ENCODE measurements at places on chromosomes 5 and 9.

- DNase-seq, result no peak
Observed at GRCh38 chr9:69273161-69273560, 51.9 kb upstream of the ENTREP1 start.

DNA sequence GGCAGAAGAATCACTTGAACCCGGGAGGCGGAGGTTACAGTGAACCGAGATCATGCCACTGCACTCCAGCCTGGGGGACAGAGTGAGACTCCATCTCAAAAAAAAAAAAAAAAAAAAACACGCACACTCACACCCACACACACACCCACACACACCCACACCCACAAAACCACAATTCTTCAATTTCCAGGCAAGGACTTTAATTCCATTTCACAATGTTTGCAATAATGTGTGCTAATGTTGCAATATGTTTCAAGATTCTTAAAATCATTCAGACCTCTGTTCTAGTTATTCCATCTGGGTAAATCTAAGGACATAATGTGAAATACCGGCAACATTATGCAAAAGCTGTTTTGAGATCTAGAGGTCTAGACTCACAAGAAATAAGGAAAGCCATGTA, 28.3 kb downstream of the CCDC69 start:
- no peak for DNase-seq

- DNase-seq, result no peak
Observed at GRCh38 chr5:61050292-61050691, 105.3 kb downstream of the NDUFAF2 start.

- no peak for DNase-seq
Observed at GRCh38 chr5:15783734-15784133, 283.8 kb downstream of the FBXL7 start.

DNA sequence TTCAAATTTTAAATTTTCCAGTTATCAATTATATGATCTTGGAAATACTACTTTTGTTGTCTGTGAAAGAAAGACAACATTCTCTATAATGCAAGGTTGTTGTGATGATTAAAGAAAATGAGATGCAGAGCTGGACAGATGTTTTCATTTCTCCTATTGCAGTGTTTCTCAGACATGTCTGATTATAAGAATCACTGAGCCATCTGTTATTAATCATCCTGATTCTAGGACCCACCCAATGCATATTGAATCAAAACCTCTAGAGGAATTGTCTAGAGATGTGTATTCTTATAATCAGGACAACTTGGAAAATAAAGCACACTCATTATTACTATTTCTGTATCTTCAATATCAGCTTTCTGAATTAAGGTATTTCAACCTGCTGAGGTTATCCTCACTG, 121.1 kb upstream of the ASTN2 start:
- DNase-seq, result no peak

DNA sequence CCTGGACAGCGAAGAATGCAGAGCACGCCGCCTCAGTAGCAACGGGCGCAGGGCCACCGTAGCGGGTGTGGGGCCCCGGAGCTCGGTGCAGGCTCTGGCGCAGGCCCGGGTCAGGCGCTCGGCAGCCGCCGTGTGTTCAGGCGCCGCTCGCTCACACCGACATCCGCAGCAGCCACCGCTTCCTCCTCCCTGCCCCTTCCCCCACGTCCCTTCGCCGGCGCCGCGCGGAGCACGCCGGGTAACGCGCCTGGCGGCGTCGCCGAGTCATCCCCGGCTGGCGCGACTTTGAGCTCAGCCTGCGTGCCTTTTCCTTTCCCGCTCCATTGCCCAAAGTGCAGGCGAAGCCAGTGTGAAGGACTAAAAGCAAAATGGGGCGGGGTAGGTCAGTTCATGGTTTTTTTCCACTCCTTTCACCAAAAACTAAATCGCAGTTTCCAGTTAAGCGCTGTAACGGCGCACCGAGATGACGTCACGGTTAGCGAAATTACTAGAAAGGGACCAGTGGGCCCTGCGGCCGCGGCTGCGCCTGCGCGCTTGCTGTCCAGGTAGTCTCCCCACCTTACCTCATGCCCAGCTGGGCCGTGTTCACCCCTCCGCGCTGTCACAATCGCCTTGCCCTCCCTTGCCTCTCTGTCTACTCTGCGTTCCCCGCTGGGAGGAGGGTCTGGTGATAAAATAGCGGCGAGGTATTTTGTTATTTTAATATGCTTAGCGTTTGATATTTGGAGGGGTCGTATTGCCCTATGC, at the start of gene UBQLN1:
Gene UBQLN1 (minus strand): TSS at position 191 of the 747 bp plus-strand sequence. CDS start 279 bp downstream, outside the sequence.
- peak; percentile 78 for DNase-seq

GRCh38 chr5:138470322-138471051, 5.2 kb downstream of the EGR1 start:
- DNase-seq, result no peak

DNA sequence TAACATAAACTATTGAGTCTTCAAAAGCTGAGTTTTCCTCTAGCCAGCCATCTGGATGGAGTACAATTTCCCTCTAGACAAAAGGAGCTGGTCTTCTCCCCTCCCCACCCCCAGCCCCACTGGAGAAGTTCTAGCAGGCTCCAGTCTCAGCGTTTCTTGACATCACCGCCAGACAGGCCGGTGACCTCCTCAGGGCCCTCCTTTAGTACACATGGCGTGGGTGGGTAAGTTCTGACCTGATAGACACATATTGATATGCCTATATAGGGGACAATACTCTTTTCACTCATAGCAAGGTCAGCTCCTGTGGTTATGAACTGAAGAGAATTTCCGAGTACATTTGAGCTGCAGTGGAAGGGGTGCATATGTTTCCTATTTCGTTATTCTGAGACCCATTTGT, 27.2 kb downstream of the DNAI1 start:
- DNase-seq, result no peak

- DNase-seq, result peak; percentile 76
Observed at GRCh38 chr5:114361724-114362196, at the start of gene KCNN2. Gene KCNN2, plus strand, starts transcription at chr5:114362070. Its CDS starts 70 bp downstream, at chr5:114362140.

GRCh38 chr5:515273-515836, 8.9 kb downstream of the SLC9A3 start:
- no peak for DNase-seq

GRCh38 chr9:99040911-99041582, 63.9 kb upstream of the TGFBR1 start:
- peak; percentile 64 for DNase-seq

DNA sequence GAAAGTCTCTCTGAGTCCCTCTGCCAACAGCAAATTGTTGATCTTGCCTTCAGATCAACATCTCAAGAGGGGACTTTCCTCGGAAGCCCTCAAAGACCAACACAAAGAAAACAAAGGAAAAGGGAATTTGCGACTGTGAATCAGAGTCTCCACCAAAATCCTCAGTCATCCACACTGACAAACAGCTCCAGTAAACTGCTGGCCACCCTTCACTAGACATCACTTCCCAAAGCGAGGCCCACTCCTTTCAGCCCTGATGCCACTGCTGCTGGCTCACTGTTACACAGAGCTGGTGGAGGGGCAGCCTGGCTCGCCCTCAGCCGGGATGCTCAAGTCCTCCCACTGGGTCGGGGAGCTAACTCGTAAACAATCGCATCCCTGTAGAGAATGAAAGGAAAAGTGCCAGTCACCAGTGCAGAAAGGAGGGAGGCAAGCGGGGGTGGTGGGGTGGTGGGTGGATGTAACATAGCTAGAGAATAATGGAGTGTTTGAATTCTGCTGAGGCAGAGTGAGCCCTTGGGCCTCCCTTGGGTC, 1.3 kb downstream of the FGF1 start:
- DNase-seq, result no peak

DNA sequence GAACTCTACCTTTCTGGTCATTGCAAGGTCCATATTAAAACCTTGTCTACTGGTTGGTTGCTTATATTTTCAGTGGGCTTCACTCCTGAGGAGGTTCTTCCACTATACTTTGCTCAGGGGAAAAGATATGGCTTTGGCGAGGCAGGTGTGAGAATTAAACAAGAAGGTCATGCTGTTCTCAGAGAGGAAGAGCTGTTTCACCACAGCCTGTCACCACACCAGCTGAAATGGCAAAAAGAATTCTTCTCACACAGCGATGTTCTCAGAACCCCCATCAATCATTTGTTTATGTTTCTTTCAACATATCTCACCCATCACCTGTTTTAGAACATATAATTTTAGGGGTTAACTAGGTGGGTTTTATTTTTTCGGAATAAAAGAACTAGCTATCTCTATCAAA, 38.6 kb downstream of the CAPSL start:
- DNase-seq, result no peak

- DNase-seq, result no peak
Observed at GRCh38 chr5:160843240-160843639, 8.8 kb downstream of the ATP10B start.

DNA sequence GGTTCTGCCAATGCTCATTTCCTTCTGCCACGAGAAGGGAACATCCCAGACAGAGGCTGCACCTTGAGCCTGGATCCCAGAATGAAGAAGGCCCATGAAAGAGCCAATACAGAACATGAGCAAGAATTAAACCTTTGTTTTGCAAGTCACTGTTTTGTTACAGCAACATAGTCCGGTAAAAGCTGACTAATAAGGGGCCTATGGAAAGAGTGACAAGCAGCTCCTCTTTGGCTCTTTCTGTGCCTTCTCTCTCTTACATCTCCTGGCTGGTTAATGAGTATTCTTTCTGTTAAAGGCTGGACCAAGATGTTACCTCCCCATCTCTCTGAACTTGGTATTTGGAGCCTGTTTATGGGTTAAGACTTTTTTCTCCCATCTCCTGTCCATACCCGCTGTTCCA, 10.8 kb downstream of the GFRA3 start:
- DNase-seq, result no peak

GRCh38 chr5:56147659-56148230, 85.4 kb downstream of the ANKRD55 start:
- DNase-seq, result no peak

- no peak for DNase-seq
Observed at GRCh38 chr9:16675131-16675530, 195.3 kb downstream of the BNC2 start.

GRCh38 chr9:99249619-99250018, 27.5 kb downstream of the SEC61B start:
- no peak for DNase-seq

GRCh38 chr9:22117511-22118384, 108.6 kb upstream of the CDKN2B start:
- no peak for DNase-seq

DNA sequence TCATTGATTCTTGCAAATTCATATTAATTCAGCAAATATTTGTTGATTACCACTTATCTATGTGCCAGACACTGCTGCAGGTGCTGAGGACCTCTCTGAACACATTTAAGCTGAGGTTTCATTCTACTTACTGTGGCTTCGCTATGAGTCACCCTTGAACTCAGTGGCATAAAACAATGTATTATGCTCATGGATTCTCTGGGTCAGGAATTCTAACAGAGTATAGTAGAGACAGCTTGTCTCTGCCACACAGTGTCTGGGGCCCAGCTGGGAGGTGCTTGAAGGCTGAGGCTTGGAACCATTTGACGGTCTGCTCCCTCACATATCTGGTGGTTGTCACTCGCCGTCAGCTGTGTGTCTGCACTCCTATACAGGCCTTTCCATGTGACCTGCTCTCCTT, 124.3 kb upstream of the NR3C1 start:
- DNase-seq, result no peak

GRCh38 chr5:41065691-41066335, 5.3 kb downstream of the MROH2B start:
- DNase-seq, result no peak

DNA sequence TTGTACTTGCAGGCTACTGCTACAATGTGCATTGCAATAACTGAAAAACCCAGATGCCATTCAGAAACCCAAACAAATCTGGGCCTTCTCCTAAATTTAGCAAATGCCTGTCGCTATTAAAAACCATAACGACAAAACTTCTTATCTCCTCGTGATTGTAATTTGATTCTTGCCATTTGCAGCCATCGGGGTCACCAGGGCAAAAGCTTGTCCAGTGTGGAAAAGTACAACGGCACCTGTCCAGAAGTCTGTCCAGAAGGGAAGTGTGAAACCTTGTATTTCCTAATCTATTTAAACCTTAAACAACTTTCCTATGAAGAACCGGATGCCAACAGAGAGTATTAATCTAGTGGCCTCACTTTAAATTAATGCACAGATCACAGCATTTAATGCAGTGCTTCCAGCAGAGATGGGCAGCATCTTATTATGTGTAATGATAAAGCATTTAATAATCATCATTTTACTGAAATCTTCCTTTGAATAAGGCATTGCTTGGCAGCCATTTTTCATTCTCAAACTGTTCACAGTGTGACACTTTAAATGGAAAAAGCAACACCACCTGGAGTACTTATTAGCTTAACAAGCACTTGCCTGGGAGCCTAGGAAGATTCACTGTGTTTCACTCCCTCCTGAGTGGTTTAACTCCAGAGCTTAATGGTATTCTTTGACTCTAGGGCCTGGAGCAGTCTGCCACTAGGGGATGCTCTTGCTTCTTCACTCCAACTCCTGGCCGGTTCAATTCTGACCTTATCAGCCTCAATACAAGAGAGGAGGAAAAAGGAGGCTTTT, 4.9 kb upstream of the C7 start:
- peak; percentile 36 for DNase-seq

DNA sequence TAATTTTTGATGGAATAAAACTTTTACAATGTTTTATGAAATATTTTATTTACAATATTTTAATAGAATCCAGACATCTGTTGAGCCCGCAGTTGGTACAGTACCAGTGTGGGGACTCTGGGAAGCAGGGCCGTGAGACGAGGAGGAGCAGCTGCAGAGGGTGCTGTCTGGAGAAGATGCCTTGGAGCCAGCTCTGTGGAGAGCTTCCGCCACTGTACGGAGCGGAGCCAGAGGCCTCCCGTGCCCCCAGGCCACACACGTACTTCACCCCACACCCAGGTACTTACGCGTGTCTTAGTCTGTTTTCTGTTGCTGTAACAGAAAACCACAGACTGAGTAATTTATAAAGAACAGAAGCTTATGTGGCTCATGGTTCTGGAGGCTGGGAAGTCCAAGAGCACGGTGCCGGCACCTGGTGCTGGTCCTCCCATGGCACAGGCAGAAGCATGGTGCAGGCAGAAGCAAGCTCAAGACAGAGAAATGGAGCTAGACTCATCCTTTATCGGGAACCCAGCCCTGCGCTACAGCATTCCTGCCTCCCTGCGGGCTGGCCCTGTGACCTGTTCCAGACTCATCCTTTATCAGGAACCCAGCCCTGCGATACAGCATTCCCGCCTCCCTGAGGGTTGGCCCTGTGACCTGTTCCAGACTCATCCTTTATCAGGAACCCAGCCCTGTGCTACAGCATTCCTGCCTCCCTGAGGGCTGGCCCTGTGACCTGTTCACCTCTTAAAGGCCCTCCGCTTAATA, 23.3 kb downstream of the CEP72 start:
- no peak for DNase-seq

DNA sequence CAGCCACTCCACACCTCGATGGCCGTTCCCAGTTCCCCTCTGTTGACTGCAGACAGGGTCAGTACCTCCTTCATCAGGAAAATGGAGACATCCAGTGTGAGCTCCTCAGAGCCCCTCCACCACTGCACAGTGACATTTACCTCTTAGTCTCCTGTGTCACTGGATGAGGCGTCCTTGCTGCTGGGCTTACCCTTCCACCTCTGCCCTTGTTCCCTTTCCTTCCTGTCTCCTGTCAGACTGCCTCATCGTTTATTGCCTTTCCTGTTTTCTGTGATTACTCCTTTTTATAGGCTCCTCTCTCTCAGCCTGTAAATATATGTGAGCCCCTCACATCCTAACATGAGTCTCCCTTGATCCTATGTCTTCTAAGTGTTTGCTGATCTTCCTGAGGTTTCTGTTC, 23.2 kb upstream of the SPTAN1 start:
- no peak for DNase-seq

Measured in HFF-Myc (cell line).